Left colon (tissue), 2 donors: ENCODE measurements at places on chromosomes 1 and 21. TPM values are rescaled to one million over a fixed set of nuclear protein-coding genes. Genes with fewer than 3 reads are reported as not detected.

GRCh38 chr1:19239876-19240275 is 11.4 kb downstream of the EMC1 start:
- no peak for DNase-seq

DNA sequence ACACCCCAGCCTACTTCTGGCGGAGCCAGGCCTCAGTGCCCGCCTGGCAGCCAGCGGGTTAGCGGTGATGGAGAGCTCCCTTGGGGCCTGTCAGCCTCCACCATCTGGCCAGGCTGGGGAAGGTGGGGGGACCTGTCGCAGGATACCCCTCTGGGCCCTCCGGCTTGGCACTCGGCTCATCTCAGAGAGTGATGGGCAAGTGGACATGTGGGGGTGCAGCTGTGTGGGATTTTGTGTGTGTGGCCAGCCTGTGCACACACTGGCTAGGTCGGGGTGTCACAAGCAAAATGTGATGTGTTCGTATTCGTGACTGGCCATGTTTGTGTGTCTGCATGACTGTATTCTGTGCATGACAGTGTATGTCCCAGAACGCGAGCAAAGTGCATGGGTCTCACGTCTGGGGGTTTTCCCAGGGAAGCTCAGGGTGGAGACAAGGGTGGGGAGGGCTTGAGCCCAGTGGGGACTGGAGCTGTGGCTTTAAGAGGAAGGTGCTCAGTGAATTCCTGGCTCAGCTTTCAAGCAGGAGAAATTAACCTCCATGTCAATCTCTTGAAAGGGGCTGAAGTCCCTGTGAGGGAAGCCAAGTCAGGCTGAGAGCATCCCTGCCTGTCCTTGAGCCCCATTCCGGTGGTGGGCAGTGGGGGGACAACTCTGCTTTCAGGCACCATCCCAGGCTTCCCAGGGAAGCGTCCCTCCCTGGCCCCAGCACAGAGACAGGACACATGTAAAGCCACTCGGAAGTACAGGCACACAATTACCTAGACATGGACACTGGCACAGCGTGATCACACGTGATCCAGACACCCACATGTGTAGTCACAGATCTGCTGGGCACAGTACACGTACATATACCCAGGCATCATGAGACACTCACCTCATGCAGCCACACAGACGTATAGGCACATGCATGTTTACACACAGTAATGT is 21.1 kb upstream of the ADGRB2 start:
- DNase-seq = no peak

DNA sequence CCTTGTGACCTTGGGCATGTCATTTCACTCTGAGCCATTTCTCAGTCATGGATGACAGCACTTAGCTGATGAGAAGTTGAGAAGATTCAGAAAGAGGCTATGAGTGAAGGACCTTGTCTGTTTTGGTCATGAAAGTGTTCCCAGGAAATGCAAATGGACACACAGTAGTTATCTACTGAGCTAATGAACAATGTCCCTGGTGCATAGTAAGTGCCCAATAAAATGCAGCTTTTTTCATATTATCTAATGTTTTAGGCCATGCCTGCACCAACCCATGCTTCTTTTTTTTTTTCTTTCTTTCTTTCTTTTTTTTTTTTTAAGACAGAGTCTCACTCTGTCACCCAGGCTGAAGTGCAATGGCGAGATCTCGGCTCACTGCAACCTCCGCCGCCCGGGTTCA is 44.4 kb upstream of the EPB41 start:
- no peak for DNase-seq

GRCh38 chr1:109040989-109041620 is 797 bp downstream of the WDR47 start:
- DNase-seq = no peak

The CLCNKA gene
- 1.7 TPM for total RNA-seq

GRCh38 chr1:27070390-27071048 is 57.9 kb upstream of the TENT5B start:
- no peak for DNase-seq

The CKS1B gene
- total RNA-seq = 35.7 TPM

DNA sequence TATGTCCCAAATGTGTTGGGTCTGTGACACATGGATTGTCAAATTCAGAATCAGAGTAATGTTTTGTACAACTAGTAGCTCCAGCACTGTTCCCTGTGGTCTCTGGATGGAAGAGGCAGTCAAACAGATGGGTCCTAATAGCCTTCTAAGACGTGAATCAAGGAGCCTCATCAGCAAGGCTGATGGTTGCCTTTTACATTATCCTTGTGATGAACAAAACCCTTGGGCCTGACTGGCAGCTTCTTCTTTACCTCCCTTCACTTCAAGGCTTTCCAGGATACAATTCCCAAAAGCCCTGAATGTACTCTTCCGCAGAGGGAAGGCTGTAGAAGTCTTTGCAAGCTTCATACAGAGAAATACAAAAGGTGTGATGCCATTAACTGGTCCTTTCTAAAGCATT is 633.3 kb downstream of the USP25 start:
- no peak for DNase-seq

DNA sequence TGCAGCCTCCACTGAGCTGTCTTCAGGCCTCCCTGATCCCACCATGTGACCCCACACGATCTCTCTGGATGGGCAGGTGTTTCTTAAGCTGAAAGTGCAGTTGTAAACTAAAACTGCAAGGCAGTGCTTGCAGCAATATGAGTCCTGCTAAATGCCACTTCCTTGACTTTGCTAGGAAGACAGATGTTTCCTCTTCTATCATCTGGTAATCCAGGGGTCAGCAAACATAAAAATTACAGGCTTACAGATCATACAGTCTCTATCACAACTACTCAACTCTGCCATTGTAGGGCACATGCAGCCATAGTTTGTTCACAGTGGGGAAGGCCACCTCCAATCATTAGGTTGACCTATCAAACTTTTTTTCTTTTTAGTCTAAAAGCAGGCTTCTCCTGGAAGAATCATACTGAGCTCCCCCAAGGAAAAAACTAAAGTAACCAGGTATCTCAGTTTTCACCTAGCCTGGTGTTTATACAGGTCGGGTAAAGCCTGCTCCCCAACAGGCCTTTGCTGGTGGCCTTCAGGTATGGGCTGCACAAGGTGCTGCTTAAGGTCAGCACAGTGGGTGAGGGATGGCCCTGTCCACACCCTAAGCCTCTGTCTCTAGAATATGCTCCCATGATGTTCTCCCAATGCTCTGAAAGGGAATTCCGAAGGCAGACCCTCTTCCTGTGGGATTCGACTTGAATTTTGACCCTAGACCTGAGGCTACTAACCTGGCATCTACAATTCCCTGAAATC is 10.8 kb downstream of the ABCA4 start:
- no peak for DNase-seq

- no peak for DNase-seq
Observed at GRCh38 chr1:118933051-118933781, 54.9 kb downstream of the TBX15 start.

- no peak for DNase-seq
Observed at GRCh38 chr1:67188137-67188536, 21.9 kb downstream of the IL23R start.

- no peak for DNase-seq
Observed at GRCh38 chr1:174700775-174701174, 253.0 kb downstream of the GPR52 start.

GRCh38 chr1:70675737-70676156 is 264.7 kb downstream of the CTH start:
- DNase-seq = no peak

DNA sequence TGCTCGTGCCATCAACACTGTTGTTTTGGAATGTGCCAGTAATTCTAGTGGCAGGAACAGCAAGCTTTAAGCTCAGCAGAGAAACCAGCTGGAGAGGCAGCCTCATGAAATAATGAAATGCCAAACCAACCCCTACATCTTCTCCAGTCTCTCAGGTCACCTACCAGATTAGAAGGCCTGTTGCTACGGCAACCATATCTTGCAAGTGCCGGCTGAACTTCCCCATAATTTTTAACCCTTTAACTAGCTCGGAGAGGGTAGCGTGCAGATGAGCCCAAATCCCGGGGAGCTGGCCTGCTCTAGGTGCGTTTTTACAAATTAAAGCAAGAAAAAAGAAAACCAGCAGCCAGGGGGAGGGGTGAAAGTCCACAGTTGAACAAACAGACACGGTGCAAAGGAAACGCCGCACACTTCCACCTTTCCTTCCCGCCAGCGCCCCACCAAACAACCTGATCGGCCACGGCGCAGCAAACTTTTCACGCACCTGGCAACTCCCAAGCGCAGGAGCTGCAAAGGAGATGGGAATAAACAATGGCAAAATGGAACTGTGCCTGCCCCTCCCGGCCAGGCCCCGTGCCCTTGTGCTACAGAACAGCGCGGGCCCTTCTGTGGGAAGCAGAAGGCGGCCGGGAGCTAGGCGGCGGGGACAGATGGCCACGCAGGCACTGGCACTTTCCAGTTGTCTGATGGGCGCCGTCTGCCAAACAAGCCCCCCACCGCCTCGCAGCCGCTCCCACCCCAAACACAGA is 50.1 kb downstream of the SSBP3 start:
- no peak for DNase-seq

- DNase-seq = no peak
Observed at GRCh38 chr1:217917281-217917887, 286.2 kb downstream of the SPATA17 start.

DNA sequence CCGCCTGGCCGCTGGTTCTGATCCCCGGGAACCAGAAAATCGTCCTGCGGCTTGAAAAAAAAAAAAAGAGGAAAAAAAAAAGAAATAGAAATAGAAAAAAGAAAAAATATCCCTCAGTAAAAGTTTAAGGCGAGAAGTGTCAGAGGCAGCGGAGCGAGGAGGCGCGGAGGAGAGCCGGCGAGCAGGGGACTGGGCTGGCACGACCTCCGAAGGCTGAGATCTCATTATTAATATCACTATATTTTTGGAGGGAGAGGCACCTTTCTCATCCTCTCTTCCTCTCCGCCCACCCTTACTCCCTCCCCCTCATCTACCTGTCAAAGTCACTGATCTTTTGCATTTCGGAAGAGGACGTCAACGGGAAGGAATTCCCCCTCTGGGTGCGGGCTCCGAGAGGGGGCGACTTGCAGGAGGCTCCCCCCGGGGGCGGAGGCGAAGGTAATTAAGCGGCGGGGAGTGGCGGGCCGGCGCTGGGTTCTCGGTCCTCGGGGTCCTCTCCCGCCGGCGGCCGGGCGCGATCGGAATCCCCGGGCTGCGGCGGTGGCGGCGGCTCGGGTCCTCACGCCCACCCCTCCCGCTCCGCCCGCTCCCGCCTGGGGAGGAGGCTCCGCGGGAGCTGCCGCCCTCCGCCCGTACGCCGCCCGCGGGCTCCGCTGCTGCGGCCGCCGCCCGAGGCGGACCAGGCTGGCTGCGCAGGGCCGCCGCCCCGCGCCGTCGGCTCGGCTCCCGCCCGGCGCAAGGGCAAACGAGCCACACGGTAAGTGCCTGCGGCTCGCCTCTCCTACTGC is at the start of gene NTNG1:
NTNG1 (plus strand) TSS at position 337 of the 788 bp plus-strand sequence.
- no peak for DNase-seq

The LY9 gene
- total RNA-seq = 2.6 TPM

The FMO1 gene
- 0.21 TPM for total RNA-seq

GRCh38 chr1:179127163-179127895 is 45.5 kb downstream of the TOR3A start:
- no peak for DNase-seq

The FAM72A gene
- total RNA-seq = 1.9 TPM
